ENCODE measurements at places on chromosomes 12 and 14.

DNA sequence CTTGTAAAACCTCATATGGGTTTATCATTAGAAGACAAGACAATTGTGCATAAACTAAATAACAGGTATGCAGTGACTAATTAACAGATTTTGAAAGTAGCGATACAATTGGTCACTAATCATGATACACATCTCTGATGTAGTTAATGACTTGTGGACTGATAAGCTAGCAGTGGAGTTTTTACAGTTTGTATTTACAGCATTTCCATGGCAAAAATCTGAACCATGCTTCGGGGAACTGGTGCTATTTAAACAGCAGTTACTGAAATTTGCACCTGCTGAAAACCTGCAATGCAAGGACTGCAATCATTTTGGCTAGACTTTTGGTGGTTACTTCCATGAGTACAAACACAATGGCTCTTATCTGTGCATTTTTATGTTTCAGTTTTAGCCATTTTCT, 471.2 kb downstream of the RERGL start:
- no peak for DNase-seq

DNA sequence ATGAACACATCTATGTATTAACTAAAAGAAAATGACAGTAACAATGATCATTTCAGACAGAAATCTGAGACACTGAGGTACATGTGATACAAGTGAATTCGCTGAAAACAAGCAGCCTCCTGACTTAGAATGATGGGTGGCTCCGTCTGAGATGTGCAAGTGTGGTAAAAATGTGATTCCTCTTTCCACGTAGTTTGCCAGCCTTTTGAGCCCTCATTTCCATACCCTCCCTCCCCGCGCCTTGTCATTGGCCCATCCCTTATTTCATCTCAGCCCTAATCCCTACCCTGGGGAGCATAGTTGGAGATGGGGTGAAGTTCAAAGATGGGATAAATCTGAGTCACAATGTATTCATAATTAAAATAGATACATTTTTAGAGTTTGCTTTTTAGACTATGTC, 107.8 kb downstream of the BMP4 start:
- no peak for DNase-seq

GRCh38 chr12:26319511-26319910, 124.1 kb downstream of the SSPN start:
- no peak for DNase-seq

DNA sequence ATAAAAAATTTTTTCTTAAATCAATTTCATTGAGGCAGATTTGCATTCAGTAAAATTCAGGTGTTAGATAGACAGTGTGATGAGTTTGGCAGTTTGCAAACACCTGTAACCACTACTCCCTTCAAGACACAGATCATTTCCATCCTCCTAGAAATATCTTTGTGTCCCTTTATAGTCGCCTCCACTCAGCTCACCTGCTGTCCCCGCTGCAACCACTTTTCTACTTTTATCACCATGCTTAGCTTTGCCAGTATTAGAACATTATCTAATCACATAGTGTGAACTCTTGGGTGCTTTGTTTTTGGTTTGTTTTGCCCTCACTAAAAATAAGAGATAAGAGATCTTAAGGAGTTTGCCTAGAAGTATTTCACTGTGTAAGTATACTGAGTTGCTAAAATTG, 73.8 kb downstream of the DERA start:
- DNase-seq, result no peak

GRCh38 chr12:45718306-45718705, 11.2 kb upstream of the ARID2 start:
- DNase-seq, result no peak

DNA sequence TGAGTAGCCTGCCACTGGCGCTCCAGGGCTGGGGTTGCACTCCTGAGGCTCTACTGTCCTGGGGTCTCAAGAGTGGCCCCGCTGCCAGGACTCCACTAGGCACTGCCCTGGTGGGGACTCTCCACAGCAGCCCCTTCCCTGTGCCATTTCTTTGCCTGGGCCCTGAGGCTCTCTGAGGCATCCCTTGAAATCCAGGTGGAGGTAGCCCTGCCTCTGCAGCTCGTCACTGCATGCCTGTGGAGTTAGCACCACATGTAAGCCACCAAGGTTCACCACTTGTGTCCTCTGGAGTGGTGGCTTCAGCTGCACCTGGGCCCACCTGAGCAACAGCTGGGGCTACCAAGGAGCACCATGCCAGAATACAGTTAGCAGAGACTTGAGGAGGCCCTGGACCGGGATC, 39.9 kb upstream of the BATF start:
- DNase-seq, result no peak

DNA sequence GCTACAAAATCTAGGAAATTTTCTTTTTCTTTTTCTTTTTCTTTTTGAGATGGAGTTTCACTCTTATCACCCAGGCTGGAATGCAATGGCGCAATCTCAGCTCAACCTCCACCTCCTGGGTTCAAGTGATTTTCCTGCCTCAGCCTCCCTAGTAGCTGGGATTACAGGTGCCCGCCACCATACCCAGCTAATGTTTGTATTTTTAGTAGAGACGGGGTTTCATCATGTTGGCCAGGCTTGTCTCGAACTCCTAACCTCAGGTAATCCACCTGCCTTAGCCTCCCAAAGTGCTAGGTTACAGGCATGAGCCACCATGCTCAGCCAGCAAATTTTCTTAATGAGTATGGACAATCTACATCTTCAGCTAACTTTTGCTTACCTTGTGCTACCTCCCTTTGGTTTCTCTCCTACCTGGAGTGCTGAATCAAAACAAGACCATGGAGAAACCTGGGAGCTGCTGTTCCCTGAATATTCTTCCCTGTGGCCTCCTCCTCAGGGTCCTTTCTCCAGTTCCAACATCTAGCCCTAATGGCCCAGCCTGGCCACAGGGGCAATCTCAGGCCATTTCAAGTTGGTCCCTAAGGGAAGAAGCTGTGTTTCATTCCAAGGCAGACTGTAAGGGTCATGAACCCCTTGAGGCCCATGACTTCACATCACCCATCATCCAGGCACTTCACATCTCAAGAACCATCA, 74.6 kb upstream of the EGLN3 start:
- DNase-seq, result no peak

DNA sequence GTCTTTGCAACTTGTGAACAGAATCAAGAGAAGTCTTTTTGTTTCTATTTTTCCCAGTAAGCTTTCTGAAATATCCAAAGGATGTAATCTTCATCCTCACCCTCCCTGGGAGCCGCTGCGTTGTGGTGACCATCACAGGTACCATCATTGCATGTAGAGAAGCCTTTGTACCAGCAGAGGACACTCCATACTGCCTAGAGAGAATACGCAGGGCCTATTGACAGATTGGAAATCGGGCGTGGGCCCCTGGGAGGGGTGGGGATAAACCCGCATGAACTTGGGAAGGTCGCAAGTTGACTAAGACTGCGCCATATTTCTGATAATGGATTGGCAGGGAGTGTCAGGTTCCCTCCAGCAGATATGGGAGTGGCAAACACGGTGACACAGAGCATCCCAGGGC, 12.7 kb downstream of the KRT1 start:
- no peak for DNase-seq

DNA sequence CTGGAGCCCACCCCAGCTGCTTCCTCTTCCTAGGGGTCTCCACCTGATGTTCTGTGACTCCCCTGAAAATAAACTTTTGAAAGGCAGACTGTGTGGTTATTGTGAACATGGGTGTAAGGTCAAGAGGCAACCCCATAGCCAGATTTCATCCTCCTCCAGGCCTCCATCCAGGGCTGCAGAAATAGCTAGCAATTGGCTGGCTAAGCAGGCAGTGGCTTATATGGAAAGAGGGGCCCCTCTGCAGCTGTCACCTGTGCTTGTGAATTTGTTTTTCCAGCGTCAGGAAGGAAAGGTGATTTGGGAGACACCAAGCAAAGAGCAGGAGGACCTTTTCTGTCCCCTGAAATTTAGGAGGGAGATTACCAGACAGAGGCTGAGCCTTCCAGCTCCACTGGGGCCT, 55.8 kb downstream of the ZFP36L1 start:
- DNase-seq, result no peak

GRCh38 chr12:48556631-48557030, 13.2 kb downstream of the LALBA start:
- no peak for DNase-seq

DNA sequence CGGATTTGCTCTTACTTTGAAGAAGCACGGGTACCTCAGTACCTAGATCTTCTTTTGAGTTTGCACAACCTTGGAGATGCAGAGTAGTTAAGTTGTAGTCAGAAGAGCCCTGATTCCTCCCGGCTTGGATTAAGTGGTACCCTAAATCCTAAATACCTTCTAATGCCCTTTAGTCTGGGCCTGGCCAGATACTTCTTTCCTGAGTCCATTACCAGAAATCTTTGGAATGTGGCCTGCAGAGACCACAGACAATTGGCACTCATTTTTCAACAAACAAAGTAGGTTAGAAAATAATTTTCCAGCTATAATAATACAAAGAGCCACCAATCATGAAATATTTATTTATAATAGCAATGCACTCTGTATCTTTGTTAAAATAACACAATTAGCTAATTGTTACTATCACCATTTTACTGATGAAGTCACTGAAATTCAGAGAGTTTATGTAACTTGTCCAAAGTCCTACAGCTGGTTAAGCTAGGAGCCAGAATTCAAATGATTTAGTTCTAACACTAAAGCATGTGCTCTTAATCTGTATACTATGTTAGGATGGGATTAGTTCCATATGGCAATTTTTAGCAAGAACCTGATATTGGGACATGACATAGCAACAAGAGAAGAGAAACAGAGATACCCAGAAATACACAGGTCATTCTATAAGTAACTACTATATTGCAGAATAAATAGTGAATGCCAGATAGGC, 132.1 kb upstream of the PDZRN4 start:
- no peak for DNase-seq

GRCh38 chr12:122216445-122216844, 9.4 kb downstream of the DIABLO start:
- DNase-seq, result no peak

DNA sequence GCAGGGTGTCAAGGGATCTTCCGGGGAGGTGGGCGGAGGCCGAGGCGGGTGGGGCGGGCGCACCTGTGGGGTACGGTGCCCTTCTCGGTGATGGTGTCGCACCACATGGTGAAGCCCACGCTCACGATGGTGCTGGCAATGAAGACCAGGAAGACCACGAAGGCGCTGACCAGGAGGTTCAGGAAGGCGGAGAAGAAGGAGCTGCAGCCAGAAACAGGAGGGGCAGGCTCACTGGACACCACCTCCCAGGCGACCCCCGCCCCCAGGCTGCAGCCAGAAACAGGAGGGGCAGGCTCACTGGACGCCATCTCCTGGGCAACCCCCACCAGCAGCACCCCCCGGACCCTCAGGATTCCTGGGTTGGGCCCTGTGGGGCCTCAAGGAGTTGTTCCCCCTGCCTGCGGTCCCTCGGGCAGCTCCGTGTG, 7.6 kb downstream of the TMEM179 start:
- no peak for DNase-seq

Data from hematopoietic multipotent progenitor cell treated with erythropoietin and hydrocortisone succinate and interleukin-3 and kit ligand, for 4 days (in vitro differentiated cells).